Brain microvascular endothelial cell (primary cell): ENCODE measurements at places on chromosomes 3 and 15.

- no peak for DNase-seq
Observed at GRCh38 chr3:193771011-193771652, 178.1 kb downstream of the OPA1 start.

GRCh38 chr3:127134887-127135240 lies 58.1 kb upstream of the PRR23E start:
- no peak for DNase-seq

DNA sequence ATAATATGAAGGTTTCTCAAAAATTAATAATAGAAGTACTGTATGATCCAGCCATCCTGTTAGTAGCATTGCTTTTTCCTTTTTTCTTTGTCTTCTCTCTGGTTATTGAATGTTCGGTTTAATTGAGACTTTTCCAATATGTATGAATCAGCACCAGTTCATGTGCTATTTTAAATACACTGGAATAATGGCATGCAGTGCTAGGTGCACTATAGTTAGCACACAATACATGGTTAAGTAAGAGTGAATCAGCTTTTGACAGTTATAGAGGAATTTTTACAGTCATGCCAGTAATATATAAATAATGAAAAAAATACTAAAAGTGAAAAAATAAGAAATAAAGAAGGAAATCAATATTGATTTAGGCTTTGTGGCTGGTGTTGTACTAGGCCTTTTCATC lies 113.8 kb upstream of the STRIT1 start:
- DNase-seq = no peak

GRCh38 chr3:23797491-23797890 lies 8.3 kb upstream of the UBE2E1 start:
- DNase-seq = no peak

DNA sequence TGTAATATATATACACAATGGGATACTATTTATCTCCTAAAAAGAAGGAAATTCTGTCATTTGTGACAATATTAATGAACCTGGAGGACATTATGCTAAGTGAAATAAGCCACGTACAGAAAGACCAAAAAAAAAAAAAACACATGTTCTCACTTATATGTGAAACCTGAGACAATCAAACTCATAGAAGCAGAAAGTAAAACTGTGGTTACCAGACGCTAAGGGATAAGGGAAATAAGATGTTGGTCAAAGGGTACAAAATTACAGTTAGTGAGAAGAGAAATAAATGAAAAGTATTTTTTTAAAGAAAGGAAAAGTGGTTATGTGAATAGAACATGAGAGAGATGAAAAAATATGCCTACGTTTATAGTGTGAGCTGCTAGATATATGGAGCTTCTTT lies 101.1 kb downstream of the CPNE4 start:
- no peak for DNase-seq
